Esophagus mucosa (tissue), 1 donor: ENCODE measurements at places on chromosomes 2 and 18.

GRCh38 chr2:129135017-129135416, 816.3 kb upstream of the HS6ST1 start:
- no peak for ATAC-seq

- ATAC-seq, result no peak
Observed at GRCh38 chr2:88599527-88599926, 27.7 kb downstream of the EIF2AK3 start.

GRCh38 chr2:42102591-42103450, 55.0 kb downstream of the PKDCC start:
- no peak for ATAC-seq

GRCh38 chr2:62692225-62692624, 13.3 kb upstream of the EHBP1 start:
- ATAC-seq, result peak; percentile 72

DNA sequence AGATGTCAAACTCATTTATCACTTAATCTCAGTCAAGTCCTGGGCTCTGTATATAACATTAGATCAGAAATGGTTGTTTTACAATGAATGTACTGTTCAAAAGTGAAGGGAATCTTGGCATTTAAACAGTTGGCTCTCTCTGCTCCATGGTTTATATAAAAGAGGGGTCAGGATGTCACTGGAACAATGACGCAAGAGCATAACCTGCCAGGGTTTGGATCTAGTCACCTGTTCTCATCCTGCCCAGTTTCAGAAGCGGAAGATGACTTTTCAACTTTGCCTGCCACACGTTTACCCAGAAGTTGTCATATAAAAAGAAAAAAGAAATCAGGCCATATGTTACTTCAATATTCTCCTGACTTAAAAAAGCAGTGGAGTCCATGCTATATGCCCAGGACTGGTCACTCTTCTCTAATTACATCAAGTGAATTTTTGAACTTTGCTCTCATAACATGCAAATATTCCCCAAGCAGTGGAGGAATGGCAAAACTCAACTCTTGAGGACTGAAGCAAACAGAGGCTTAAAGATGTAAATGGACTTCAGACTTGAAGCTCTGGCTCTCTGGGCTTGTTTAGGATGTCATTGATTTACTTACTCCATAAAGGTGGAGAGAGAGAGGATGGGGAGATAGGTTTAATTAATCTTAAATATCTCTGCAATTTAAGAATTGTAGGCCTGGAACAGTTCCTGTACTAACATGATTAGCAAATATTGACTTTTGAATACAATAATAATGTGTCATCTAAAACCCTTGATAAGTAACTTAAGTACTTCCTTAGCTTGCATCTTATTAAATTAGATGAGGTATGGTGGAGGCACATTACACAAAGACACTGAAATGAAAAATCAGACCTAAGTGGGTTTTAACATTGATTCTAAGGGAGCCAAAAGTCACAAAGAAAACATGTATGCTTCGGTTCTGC, 58.3 kb downstream of the ETAA1 start:
- ATAC-seq, result peak; percentile 30

- no peak for ATAC-seq
Observed at GRCh38 chr2:66803726-66804125, 368.8 kb downstream of the MEIS1 start.

- ATAC-seq, result no peak
Observed at GRCh38 chr2:39608686-39609441, 56.9 kb upstream of the TMEM178A start.

DNA sequence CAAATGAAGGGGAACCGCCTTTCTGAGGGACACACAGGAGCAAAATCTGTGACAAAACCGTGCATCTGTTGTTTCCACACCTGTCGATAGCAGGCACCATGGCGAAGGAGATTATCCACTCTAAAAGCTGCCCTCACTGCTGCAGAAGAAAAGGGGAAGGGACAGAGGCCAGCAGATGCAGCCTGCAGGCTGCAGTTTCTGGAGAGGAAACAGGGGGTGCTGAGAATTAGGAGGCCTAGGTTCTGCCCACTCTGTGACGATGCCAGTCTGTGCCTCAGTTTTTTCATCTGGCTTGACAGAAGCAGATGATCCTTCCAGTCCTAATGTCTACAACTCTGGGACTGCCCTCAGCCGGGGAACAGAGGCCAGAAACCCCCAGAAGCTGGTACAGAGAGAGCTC, 17.7 kb downstream of the PAX8 start:
- no peak for ATAC-seq

- ATAC-seq, result no peak
Observed at GRCh38 chr2:228469721-228470120, 288.2 kb upstream of the SPHKAP start.

- ATAC-seq, result no peak
Observed at GRCh38 chr18:21916594-21916993, 176.0 kb downstream of the MIB1 start.

- no peak for ATAC-seq
Observed at GRCh38 chr2:156908825-156909224, 348.7 kb upstream of the GALNT5 start.

- no peak for ATAC-seq
Observed at GRCh38 chr2:168500516-168500915, 44.4 kb downstream of the CERS6 start.

- ATAC-seq, result no peak
Observed at GRCh38 chr2:190069936-190070696, 7.6 kb upstream of the MSTN start.

DNA sequence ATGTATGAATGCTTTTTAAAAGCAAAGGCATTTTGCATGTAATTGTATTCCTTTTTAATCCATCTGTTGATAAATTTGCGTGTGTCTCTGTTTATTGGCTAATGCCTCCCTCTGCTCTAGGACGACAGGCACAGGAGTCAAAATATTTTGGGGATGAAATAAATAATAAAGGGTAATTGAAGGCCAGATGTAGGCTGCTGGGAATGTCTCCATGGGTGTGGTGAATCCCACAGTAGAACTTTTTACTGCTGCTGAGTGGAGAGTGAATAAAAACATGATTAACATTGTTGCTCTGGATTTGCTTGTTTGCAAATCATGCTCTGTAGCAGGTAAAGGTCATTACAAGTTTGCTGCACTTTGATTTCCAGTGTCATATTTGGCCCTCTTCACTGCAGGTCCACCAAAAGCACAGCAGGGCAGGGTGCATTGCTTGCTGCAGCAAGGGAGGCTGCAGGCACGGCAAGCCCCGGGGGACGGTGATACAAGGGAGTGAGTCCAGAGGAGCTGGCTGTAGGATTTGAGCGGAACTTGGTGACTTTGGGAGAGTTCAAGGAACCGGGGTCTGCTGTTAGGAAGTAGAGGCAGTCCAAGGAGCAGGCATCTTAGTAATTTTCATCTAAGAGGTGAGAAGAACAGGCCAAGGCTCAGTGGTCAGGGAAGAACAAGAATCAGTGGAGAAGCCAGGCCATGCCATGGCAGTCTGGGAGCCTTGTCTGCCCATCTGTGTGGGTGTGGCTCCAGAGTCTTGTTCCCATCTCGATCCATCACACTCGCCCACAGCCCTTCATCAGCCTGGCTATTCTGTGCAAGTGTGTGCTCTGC, 201.5 kb upstream of the RAB6C start:
- ATAC-seq, result no peak

GRCh38 chr18:43757273-43757672, 480.0 kb upstream of the SYT4 start:
- ATAC-seq, result no peak

- ATAC-seq, result no peak
Observed at GRCh38 chr2:42042631-42043355, 5.0 kb upstream of the PKDCC start.

- no peak for ATAC-seq
Observed at GRCh38 chr2:169649278-169649677, 44.9 kb downstream of the CFAP210 start.

GRCh38 chr2:152223977-152224376, 48.4 kb upstream of the STAM2 start:
- no peak for ATAC-seq

- no peak for ATAC-seq
Observed at GRCh38 chr2:236969767-236970655, 115.7 kb upstream of the COPS8 start.

- ATAC-seq, result no peak
Observed at GRCh38 chr2:45700407-45701013, 49.0 kb downstream of the PRKCE start.

DNA sequence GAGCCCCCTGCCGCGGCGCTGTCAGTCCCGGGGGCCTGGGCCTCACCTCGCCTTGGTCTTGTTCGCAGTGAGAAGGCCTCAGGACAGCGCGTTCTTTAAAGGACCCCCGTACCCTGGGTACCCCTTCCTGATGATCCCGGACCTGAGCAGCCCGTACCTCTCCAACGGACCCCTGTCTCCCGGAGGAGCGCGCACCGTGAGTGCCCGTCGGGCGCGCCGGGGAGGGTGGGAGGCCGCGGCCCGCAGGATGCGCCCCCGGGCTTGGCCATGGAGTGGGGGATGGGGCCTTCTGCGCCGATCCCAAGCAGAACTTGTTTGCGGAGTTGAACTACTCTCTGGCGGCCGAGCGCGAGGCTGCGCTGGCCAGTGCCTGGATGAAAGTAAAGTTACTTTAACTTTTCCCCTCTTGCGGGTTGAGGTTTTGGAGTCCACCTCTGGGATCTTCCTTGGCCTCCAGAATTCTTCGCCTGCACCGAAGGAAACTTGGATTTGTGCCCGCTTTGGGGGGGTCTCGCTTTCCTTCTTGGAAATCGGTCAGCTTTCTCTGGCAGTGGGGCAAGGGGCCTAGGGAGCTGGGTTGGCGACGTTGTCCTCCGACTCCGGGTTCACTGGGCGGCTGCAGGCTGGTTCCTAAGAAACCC, 1.2 kb downstream of the TCF7L1 start:
- peak; percentile 12 for ATAC-seq

GRCh38 chr2:100257939-100258338, 64.4 kb downstream of the LONRF2 start:
- ATAC-seq, result no peak

DNA sequence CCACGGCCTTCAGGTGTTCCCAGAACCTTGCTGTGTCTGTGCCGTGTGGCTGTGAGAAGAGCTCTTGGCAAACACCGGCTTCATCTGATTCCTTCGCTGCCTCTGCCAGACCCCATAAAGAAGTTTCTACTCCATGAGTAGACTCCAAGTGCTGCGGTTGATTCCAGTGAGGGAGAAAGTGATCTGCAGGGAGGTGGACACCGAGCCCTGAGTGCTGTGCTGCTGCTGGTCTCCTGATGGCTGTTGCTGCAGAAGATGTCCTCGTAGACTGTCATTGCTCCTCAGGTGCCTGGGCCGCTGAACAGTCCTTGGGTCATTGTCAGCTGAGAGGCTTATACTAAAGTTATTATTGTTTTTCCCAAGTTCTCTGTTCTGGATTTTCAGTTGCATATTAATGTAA, 19.6 kb downstream of the ASB1 start:
- ATAC-seq, result no peak

- ATAC-seq, result no peak
Observed at GRCh38 chr18:44730803-44731529, 50.3 kb downstream of the SETBP1 start.

DNA sequence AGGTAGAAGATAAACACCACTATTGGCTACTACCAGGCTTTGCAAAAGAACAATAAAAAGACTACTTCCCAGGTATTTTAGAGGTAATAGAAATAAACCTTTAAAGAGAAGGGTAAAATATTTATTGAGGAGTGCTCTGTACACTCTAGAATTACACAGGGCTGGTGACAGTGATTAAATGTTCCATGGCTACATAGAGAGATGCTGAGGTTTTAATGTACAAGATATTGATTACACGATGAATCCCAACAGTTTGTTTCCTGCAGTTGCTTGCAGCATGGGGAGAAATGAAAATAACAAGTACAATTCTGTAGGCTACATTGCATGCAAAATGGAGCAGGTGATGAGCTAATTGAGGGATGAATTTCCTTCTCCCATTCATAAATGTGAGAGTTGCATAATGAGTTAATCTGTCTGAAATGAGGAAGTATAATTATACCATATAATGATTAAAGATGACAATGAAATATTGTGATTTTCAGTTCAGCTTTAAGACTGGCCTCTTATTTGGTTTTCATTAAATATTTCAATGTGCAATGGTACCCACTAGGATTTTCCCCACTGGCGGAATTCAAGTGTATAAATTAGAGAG, 266.1 kb downstream of the SOCS6 start:
- ATAC-seq, result no peak

- no peak for ATAC-seq
Observed at GRCh38 chr2:74191596-74192380, 6.6 kb upstream of the MTHFD2 start.

- ATAC-seq, result no peak
Observed at GRCh38 chr18:10143596-10143995, 229.8 kb downstream of the VAPA start.

GRCh38 chr2:38494394-38494793, 108.3 kb downstream of the HNRNPLL start:
- ATAC-seq, result no peak

- ATAC-seq, result no peak
Observed at GRCh38 chr2:79512442-79513401, at the start of gene CTNNA2. Gene CTNNA2, plus strand, starts transcription at chr2:79513051.

DNA sequence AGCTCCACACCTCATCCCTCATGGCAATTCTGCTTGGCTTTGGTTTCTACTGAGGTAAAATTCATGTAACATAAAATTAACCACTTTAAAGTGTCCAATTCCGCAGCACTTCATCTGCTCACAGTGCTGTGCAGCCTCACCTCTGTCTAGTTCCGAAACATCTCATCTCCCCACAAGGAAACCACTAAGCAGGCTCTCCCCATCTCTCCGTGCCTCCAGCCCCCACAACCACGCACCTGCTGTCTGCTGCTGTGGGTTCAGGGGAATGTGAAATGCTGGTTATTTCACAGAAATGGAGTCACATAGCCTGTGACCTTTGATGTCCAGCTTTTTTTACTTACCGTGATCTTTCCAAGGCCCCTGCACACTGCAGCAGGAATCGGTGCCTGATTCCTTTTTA, 7.7 kb upstream of the GPC1 start:
- no peak for ATAC-seq
